ENCODE measurements at places on chromosomes 2 and 18.

- no peak for DNase-seq
Measured at GRCh38 chr2:151207100-151207499, 54.6 kb downstream of the RBM43 start.

GRCh38 chr18:8610459-8610851 is 1.2 kb downstream of the RAB12 start:
- no peak for DNase-seq

- no peak for DNase-seq
Measured at GRCh38 chr2:219003267-219003634, 10.0 kb upstream of the CRYBA2 start.

DNA sequence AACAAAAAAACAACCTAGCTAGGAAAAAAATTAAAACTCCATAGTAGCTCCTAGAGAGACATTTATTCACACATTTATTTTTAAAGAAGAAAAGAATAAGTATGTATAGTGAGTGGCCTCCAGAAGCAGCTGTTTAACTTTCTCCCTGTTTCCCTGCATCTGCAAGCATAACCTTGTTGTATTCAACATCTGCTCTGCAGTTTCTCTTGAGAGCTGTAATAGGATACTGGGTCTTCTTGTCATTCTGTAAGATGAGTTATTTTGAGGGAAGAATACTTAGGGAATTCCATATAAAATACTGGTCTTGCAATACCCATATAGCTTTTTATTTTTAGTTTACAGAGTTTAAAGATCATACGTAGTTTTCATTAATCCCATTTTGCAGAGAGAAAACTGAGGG is 246.6 kb downstream of the LRRTM1 start:
- DNase-seq: no peak

- no peak for DNase-seq
Measured at GRCh38 chr18:42948831-42949230, 166.7 kb downstream of the RIT2 start.

DNA sequence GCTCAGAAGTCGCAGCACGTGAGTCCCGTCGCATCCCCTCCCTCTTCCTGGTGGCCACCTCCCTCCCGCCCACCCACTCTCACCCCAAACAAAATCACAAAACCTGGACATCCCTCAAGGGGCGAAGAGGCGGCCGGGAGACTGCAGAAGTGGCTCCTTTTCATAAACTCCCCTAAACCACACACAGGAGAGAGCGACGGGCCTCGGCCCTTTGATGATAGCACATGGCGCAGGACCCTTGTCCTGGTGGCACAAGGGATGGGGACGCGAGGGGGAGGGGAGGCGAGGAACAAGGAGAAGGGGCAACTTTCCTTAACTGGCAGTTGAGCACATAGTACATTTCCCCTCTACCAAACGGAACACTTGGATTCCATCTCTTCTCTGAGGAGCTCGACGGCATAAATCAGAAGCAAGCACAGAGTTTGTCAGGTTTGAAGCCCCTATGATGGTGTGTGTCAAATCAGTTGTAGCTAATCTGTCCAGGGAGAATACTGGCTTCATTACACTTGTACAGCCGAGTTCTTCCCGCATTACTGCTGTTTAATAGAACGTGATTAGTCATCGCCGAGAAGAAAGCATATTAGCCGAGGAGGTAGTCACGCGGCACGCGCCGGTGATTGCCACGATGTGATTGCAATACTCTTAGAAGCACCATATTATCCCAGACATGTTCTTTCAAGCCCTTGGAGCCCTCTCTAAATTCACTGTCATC is 43.8 kb downstream of the GBX2 start:
- DNase-seq: no peak
